Stomach (tissue), 19 donors: ENCODE measurements at places on chromosomes 5 and 9. TPM values are rescaled to one million over a fixed set of nuclear protein-coding genes. Genes with fewer than 3 reads are reported as not detected.

Gene IL5
- total RNA-seq, result not detected

Gene CXCL14
- total RNA-seq, result 15.6 TPM

Gene OR2S2
- not detected for total RNA-seq

Gene ITK
- total RNA-seq, result not detected

DNA sequence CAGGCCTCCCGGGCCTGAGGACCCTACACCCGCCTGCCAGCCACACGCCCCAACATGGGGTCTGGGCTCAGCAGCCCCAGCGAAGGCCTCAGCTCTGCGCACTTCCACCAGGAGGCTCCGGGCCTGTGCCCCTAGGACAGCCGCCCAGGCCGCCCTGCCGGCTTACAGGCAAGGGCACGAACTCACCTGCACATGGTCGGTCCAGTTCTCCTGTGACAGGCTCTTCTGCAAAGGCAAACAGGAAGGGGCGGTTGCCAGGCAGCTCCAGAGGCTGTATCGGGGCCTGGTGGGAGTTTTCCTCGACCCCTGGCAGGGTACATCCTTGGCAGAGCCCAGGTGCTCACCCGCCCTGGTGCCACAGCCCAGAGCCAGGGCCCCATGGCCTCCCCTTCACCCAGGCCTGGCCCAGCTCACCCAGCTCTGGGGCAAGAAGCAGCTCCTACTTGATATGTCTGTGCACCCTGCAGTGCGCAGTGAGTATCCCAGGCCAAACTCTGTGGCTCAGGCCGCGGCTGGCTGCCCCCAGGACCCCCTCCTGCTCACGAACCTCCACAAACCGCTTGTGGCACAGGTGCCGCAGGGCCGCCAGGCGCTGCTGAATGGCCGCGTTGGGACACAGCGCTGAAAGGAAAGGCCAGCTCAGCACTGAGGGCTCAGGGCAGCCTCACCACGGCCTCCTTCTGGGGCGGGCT lies 52.2 kb upstream of the NRARP start:
- peak; percentile 18 for DNase-seq

DNA sequence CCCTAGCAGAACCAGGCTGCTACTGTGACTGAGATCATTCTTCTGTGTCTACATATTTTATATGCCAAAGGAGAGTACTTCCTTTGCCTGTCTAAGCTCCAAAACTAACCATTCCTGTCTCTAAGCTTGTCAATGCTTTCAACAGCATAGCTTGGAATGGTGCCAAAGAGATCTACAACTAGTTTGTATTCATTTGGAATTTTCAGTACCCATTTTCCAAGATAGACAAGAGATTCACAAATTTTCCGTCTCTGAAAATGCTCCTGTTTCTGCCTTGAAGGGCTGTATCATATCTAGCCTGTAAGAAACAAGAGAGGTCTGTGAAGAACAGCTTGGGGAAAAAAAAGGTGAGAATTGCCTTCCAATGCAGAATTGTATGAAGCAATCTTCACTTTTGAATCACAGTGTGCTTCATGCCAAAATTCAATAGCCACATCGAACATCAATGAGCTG lies 334.4 kb upstream of the ACTBL2 start:
- DNase-seq, result no peak

DNA sequence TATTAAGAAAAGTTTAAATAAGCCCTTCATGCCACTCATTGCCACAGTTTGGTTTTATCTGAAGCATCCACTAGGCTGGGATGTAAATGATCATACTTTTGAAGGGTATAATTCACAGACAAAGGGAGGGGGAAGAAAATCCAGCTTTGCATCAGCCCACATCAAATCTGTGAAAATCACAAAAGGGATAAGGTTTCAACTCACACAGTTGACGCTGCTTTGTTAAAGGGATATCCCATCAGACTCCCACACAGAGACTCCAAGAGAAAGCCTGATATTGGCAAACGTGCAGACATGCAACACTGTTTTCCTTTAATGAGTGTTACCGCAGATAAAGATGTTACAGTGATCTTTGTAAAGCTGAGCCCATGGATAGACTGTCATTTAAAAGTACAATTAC lies 602.9 kb downstream of the TLE1 start:
- DNase-seq, result no peak

DNA sequence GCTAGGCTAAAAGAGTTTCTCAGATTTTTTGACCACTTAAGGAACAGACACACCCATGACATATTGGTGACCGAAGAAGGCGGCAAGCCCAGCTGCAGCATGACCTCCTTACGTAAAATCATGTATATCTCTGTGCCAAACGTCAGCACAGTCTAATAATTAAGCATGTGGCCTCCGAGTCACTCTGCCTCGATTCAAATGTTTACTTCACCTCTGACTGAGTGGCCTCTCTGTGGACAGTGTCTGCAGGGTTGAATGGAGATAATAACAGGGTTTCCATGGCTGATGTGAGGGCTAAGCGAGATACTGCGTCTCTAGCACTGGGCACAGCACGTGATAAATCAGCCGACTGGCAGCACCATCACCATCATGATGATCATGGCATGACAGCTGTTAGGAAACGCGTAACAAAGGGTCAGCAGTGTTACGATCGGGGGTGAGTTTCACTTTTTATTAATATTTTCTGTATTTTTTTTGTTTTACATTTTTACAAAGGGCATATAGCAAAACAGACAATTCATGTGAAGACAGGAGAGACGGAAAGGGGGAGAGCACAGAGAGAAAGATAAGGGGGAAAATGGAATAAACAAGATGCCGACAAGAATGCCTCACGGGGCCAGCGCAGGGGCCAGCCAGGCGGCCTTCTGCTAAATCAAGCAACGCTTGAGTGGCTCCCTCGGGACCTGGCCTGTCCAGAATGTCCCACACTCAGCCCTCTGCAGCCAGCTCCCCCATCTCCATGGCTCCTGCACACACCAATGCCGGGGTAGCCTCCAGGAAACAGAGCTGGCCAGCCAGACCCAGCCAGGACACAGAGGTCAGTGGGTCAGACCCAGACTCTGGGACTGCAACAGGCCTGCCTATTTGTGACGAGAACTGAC lies 60.3 kb downstream of the ADAMTS2 start:
- no peak for DNase-seq

- no peak for DNase-seq
These were observed 21.8 kb downstream of the ENTREP1 start for GRCh38 chr9:69346596-69347390.

- no peak for DNase-seq
These were observed 955 bp upstream of the GALNT12 start for GRCh38 chr9:98806394-98807035.

GRCh38 chr5:8751971-8752370 lies 793.9 kb downstream of the SEMA5A start:
- peak; percentile 42 for DNase-seq

GRCh38 chr5:163360656-163361055 lies 76.7 kb upstream of the CCNG1 start:
- no peak for DNase-seq
